ENCODE measurements at places on chromosomes 2 and 18. TPM values are rescaled to one million over a fixed set of nuclear protein-coding genes. Genes with fewer than 3 reads are reported as not detected.

DNA sequence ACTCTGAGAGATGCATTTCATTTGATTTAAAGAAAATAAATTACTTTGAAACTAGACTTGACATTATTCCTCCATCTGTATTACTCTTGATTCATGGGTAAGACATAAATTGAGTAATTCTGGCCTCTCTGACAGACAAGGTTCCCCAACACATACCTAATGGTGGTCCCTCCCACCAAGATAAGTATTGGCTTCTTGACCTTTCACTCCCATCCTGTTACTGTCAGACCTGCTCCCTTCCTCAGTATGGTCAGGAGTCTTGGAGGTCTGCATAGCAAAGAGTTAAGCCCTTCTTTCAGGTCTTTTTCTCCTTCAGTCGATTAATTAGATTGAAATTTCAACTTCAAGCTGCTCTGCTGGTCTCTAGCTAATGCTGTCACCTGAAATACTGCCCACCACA lies 42.2 kb upstream of the ACVR1 start:
- peaks cover 5% of the 10 kb centered on the region for H3K4me1 ChIP-seq
- no peaks in the 10 kb centered on the region for H3K36me3 ChIP-seq
- H3K4me3 ChIP-seq: no peak overlapping the region

The GAD1 gene
- 17.2 TPM for total RNA-seq

GRCh38 chr2:217846321-217846743 lies 156.5 kb downstream of the TNS1 start:
- H3K4me3 ChIP-seq: no peak overlapping the region
- no peaks in the 10 kb centered on the region for H3K27me3 ChIP-seq
- DNase-seq: no peak
- no peak overlapping the region for H3K27ac ChIP-seq
- H3K4me1 ChIP-seq: peaks cover 23% of the 10 kb centered on the region

DNA sequence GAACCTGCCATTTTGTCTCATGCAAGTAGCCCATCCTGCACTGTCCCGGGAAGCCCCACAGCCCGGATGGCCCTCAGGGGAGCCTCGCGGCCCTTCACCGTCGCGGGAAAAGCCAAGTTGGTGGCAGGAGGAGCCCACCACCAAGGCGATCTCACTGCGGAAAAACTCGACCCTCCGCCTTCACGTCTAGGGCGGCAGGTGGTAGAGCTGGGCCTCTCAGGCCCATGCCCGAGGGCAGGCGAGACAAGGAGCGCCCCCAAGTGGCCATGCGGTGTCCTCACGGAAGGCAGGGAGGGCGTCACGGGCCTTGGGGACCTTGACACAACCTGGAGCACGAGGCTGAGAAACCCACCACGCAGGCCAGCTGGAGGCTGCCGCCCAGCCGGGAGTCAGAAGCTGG lies 34.8 kb upstream of the SKA1 start:
- no peak overlapping the region for H3K27ac ChIP-seq
- no peak for DNase-seq
- H3K27me3 ChIP-seq: no peaks in the 10 kb centered on the region

The CYP27A1 gene
- total RNA-seq: 12.1 TPM

DNA sequence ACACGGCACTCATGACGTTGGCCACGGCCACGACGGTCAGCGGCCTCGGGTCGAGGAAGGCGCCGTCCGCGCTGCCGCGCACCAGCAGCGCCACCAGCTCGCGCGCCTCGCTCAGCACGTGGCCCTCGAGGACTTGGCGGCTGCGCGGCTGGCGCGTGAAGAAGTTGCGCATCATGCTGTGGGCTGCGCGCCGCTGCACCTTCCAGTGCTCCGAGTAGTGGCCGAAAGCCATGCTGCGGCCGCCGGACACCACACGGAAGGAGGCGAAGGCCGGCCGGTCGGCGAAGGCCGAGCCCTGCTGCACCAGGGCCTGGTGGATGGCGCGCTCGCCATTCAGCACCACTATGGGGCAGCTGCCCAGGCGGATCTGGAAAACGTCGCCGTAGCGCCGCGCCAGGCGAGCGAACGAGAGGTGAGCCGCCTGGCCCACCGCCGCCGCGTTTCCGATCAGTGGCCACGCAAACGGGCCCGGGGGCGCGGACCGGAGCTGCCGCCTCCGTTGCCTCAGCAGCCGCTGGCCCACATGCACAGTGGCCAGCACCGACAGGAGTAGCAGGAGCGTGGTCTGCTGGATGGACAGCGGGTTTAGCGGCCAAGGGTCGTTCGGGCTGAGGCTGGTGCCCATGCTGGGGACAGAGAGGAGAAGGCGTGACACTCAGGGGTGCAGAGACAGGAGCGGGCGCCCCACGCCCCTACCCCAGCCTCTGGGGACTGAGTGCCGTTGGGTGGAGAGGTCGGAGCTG lies 1.0 kb downstream of the CYP1B1 start:
- peak overlapping the region; percentile 88 for H3K27ac ChIP-seq
- H3K4me3 ChIP-seq: peak overlapping the region; percentile 59
- peak; percentile 61 for DNase-seq
- H3K4me1 ChIP-seq: peaks cover 42% of the 10 kb centered on the region
